Muscle of back (tissue), 13 donors: ENCODE measurements at places on chromosomes 16 and 17.

DNA sequence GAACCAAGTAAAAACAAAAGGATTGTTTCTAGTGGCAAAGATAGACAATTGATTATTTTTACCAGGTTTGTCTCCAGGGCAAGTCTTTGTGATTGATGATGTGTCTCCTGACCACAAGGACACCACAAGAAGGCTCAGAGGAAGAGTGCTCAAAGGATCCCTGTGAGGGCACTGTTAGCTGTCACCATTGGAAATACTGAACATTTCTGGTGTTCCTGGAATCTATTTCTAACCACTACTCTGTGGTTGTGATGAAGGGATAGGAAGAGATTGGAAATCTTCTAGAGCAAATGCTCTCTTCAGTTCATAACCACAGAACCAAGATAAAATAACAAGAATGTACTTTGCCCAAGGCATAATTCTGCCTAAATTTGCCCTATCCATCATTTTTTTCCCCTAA, 15.3 kb downstream of the RNF43 start:
- no peak for DNase-seq

DNA sequence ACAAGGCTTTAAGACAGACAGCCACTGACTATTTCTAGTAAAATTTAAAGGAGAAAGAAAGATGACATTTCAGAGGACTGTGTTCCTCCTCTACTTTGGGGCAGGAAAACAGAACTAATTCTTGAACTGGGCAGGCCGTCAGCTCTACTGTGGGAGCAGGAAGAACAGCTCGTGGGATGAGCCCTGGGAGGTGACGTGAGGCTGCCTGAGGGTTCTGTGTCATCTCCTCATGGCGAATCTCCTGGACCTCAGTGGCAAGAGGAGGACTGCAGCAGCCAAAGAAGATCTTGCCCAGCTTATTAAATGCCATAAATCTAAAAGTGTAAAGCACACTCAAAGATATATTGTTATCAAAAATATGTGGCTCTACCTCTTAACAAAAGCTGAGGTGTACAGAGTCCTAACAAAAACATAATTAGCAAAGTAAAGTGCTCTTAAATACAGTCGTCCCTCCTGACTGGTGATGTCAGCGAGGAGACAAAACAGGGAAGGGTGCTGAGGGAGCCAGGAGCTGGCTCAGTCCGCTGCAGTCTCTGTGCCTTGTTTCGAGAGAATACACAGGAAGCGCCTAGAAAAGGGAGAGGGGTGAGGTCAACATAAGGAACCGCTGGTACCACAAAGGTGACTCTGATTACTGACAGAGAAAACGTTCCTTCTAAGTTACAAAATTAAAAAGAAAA, 58.0 kb downstream of the CREBBP start:
- DNase-seq = no peak

- DNase-seq = peak; percentile 86
These were observed 40.3 kb downstream of the CYB561 start for GRCh38 chr17:63405741-63406261.

DNA sequence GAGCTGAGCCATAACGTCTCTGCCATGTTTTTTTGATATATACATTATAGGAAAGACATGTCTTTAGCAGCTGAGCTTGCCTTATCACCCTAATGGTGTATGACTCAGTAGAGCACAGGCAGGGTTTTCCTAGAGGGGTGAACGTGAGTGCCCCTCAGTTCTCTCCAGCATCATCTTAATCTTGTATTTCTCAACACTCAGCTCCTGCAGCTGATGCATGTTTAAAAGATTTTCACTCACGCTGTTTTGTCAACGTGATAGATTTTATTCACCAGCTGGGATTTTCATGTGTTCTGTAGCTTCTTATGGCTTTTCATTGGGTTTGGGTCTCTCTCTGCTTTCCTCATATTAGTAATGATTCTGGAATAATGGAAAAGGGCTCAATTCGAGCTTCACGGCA, 186.0 kb upstream of the PMFBP1 start:
- DNase-seq = no peak

GRCh38 chr16:353404-354290, 1.1 kb upstream of the AXIN1 start:
- no peak for DNase-seq

DNA sequence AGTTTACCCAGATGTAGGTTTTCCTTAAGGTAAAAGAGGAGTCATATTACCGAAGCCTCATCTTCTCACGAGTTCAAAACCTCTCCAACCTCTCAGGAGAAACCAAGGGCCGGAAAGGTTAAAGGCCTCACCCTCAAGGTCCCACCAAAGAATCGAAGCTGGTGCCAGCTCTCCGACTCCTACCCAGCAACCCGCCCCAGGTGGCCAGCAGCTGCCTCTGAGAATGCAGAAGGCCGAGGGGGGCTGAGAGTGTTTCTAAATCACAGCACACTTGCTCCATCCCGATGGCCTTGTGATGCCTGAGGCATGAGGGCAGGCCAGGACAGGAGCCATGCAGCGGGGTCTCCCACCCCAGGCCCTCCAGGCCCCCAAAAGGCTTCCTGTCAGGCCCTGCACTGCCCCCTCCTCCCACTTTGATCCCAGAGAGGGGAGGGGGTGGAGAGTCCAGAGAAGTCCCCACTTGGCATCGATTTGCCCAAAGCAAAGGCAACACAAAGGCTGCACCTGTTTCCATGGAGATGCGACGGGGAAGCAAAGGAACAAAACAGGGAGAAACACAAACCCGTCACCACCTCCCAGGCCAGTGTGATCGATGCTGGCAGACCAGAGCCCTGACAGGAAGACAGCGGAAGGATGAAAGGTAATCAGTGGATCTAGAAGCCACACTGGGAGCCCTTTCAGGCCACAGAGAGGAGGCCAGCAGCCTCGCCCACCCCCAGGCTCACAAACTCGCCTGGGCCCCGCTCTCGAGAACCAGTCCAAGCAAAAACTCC, 39.0 kb downstream of the CUEDC1 start:
- DNase-seq = peak; percentile 87

- no peak for DNase-seq
These were observed 5.0 kb downstream of the TSPAN10 start for GRCh38 chr17:81641825-81642489.

GRCh38 chr16:31243734-31244670, 15.8 kb upstream of the ITGAM start:
- DNase-seq = no peak

- no peak for DNase-seq
These were observed 381 bp upstream of the HSD11B2 start for GRCh38 chr16:67430504-67430976.

- peak; percentile 11 for DNase-seq
These were observed 28.4 kb upstream of the TMC5 start for GRCh38 chr16:19389246-19389645.

DNA sequence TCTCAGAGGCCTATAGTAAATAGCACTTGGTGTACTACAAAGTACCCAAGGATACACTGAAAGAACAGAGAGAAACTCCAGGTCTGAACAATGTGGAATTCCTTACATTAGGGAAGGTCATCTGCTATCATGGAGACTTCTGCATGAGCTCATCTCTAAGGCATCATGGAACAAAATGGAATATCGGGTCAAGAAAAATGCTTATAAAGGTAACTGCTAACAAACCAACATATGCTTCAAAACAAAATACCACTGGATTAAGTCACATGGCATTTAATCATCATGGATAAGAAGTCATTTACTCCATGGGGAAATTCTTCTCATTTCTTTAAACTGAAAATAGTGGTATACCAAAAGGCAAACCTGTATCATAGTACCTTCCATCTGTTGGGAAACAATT, 34.2 kb downstream of the TXNDC11 start:
- no peak for DNase-seq

DNA sequence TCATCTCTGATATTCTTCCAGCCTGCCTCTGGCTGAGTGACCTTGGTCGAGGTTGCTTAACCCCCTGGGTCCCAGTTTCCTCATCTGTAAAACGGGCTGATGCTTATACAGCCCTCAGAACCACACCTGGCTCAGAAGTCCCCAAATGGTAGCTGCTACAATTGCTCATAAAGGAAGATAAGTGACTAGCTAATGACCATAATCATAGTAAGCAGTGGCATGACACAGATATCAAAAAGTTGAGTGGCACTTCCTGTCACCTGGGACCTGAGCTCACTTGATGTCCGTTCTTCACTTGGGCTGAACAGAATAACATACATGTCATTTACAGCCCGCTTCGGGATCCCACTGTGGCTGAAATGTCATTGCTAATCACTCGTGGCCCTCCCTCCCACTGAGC, 1.8 kb downstream of the MGRN1 start:
- no peak for DNase-seq

DNA sequence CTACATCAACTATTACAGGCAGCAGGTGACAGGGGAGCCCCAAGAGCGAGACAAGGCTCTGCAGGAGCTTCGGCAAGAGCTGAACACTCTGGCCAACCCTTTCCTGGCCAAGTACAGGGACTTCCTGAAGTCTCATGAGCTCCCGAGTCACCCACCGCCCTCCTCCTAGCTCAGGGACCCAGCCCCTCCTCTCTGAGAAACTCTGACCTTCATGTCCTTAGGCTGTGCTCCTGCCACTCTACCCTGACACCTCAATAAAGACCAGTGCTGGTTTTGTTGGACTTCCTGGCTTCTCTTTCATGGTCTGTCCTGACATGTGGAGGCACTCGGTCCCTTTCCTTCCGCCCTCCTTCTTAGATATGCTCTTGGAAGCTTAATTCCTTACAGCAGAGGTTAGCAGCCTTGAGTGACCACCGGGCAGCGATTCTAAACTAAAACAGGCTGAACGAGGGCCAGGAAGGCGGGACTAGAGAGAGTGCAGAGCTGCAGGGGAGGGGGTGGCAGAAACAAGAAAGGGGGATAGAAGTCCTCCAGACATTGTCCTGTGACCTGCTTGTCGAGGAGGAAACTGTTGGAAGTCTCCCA, 915 bp downstream of the AHSP start:
- DNase-seq = no peak

GRCh38 chr16:61791464-61791863, 244.8 kb downstream of the CDH8 start:
- DNase-seq = peak; percentile 13

DNA sequence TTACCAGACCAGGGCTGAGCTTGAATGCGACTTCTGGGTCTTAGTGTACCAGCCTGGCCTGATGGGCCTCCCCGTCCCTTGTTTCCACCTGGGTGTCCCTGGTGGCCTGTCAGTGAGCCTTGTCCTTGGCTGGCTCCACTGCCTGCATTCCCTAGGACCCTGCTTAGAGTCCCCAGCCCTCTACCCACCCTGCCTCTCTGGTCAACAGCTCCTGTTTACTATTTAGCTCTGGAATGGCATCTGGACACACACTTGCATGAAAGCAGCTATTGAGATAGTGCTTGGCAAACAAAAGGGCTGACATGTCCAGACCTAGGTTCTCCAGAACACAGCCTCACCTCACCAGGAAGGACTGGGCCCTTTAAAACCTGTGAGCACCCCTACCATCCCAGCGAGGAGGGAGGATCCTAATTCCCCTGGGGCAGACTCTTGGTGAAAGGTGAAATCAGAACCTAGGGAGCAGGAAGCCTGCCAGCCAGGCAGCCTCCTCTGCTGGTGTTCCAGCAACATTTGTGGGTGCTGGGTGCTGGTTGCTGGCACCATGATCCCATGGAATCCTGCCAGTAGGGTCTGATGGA, 38.8 kb downstream of the RAI1 start:
- DNase-seq = no peak

GRCh38 chr16:78709137-78709884, 609.9 kb downstream of the WWOX start:
- DNase-seq = no peak

GRCh38 chr16:46745617-46746016, 2.5 kb downstream of the MYLK3 start:
- no peak for DNase-seq

DNA sequence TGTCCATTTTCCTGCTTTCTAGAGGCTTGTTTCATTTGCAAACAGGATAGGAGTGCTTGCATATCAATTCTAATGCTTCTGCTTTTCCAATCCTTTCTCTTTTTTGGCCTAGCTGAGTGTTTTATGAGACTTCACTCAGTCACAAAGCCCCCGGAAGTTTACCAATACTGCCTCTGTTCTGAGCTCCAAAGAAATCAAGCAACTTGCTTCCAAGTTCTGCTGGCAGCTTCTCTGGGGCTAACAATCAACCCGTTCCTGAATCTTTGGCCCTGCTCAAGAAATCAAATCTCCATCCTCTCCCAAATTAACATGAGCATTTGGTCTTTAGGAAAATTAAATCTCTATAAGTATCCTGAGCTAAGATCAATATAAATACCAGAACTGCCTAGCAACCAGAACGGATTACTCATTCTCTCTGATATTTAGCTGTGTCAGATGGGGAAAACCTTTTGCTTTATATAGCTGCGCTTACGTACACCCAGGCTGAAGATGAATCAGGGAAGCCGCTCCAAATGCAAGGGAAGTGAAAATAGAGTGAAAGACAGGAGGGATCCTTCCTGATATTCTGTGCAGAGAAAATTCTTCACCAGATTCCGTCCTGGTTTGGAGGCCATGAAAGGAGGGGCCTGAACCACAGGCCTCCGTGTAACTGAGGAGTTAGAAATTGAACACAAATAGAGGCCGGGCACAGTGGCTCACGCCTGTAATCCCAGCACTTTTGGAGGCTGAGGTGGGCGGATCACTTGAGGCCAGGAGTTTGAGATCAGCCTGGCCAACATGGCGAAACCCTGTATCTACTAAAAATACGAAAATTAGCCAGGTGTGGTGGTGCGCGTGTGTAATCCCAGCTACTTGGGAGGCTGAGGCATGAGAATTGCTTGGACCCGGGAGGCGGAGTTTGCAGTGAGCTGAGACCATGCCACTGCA, 23.3 kb upstream of the GRB2 start:
- peak; percentile 73 for DNase-seq

GRCh38 chr17:14672830-14673229, 371.9 kb downstream of the HS3ST3B1 start:
- DNase-seq = no peak
